ENCODE measurements at places on chromosomes 11 and 22.
A peak's percentile ranks its signal among the peaks of the same experiment; 100 is the strongest.

DNA sequence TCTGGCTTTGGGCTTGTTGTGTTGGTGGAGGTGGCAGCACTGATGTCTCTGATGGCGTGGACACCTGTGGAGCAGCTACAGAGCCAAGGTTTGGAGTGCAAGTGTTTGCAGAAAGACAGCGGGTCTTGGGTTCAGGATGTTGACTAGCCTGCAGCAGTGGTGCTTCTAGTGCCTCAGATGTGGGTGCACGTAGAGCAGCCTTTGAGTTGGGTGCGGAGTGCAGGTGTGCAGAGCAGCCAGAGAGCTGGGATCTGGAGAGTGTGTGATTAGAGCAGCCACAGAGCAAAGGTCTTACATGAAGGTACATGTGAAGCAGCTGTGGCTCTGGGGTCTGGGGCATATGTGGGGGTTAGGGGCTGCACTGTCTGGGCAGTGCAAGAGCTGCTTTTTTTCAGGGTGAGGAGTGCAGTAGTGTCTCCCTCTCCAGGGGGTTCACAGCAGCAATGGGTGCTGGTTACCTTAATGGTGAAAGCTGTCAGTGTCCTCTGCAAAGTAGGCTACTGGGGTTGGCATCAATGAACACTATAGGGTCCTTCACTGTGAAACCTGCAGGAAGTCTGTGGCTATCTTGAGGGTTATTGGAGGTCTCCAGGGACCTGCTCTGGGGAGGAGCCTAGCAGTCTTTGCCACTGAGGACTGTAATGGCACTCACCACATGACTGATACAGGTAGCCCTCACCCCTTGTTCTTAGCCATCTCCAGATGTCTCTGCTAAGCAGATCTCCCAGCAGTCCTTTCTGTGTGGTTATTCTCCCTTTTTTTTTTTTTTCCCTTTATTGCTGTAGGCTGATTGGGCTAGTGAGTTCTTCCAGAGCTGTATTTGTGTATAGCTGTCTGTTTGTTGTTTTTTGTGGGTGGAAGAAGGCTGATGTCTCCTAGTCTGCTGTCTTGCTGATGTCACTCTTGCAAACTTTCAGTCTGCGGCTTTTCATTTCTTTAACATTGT is 14.3 kb downstream of the BIRC2 start:
- H3K4me3 ChIP-seq: peak overlapping the region; percentile 1
- peaks cover 40% of the 10 kb centered on the region for H3K4me1 ChIP-seq
- H3K27me3 ChIP-seq: no peaks in the 10 kb centered on the region
- peaks cover 69% of the 10 kb centered on the region for H3K36me3 ChIP-seq
- peak; percentile 69 for DNase-seq

DNA sequence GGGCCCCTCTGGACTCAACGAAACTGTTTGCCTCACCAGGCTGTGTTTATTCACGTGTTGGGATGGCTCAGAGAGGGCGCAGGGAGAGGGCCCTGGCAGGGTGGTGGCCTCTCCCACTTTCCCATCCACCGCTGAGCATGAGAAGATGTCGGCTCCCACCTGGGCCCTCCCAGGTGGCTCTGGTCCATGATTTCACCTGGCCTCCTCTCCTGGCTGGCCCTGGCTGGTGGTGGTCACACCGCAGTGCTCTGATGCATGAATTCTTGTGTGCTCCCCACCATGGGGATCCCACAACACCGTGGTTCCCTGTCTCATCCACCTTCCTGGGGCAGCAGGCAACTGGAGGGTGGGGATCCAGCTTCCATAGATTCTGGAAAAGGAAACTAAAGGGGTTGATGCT is 13.4 kb downstream of the RTL6 start:
- no peak for DNase-seq
- H3K4me3 ChIP-seq: no peak overlapping the region
- peaks cover 7% of the 10 kb centered on the region for H3K4me1 ChIP-seq
- no peaks in the 10 kb centered on the region for H3K36me3 ChIP-seq

DNA sequence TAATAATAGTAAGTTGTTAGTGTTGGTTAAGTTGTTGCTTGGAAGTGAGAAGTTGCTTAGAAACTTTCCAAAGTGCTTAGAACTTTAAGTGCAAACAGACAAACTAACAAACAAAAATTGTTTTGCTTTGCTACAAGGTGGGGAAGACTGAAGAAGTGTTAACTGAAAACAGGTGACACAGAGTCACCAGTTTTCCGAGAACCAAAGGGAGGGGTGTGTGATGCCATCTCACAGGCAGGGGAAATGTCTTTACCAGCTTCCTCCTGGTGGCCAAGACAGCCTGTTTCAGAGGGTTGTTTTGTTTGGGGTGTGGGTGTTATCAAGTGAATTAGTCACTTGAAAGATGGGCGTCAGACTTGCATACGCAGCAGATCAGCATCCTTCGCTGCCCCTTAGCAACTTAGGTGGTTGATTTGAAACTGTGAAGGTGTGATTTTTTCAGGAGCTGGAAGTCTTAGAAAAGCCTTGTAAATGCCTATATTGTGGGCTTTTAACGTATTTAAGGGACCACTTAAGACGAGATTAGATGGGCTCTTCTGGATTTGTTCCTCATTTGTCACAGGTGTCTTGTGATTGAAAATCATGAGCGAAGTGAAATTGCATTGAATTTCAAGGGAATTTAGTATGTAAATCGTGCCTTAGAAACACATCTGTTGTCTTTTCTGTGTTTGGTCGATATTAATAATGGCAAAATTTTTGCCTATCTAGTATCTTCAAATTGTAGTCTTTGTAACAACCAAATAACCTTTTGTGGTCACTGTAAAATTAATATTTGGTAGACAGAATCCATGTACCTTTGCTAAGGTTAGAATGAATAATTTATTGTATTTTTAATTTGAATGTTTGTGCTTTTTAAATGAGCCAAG is 2.7 kb downstream of the NEAT1 start:
- H3K4me3 ChIP-seq: peak overlapping the region; percentile 94
- peak overlapping the region; percentile 98 for H3K27ac ChIP-seq
- peaks cover 61% of the 10 kb centered on the region for H3K36me3 ChIP-seq

DNA sequence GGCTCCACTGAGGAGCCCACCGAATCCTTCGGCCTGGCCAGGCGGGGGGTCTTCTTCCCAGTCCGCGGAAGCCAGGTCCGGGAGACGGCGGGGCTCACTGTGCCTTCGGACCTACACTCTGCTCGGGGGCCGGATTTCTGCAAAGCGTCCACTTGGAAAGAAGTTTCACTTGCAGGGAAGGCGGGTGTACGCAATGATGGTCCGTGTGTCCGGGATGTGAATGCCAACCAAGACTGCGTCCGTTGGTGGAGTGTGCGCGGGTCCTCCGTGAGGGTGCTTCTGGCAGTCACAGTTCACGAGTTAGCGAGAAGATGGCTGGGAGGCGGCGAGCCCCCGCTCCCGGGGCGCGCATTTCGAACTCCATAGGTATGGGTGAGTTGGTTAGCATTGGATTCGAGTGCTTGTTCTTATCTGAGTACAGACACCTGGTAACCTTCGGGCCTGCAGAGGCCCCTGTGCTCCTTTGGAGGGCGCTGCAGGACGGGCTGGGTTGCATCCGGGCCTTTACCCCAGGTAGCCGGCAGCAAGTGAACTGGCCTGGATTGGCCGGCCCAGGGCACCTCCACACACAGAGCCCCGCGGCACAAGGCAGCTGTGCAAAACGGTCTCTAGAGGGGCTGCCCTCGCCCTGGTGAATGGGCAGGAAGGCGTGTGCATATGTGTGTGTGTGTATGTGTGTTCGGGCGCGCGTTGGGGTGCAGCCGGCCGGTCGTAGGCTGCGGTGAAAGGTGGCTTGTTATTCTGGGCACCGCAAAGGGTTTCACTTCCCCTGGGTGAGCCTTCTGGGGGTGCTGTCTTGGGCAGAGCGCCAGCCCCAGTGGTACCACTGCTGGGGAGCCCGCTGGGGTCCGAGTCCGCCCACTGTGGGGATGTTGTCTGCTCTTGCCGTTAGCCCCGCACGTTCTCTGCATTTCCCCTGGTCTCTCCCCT is 13.3 kb upstream of the CYP2R1 start:
- peak; percentile 90 for DNase-seq
- peaks cover 1% of the 10 kb centered on the region for H3K36me3 ChIP-seq
- peaks cover 51% of the 10 kb centered on the region for H3K4me1 ChIP-seq
- H3K4me3 ChIP-seq: peak overlapping the region; percentile 96
- H3K27ac ChIP-seq: peak overlapping the region; percentile 95
- H3K27me3 ChIP-seq: no peaks in the 10 kb centered on the region

DNA sequence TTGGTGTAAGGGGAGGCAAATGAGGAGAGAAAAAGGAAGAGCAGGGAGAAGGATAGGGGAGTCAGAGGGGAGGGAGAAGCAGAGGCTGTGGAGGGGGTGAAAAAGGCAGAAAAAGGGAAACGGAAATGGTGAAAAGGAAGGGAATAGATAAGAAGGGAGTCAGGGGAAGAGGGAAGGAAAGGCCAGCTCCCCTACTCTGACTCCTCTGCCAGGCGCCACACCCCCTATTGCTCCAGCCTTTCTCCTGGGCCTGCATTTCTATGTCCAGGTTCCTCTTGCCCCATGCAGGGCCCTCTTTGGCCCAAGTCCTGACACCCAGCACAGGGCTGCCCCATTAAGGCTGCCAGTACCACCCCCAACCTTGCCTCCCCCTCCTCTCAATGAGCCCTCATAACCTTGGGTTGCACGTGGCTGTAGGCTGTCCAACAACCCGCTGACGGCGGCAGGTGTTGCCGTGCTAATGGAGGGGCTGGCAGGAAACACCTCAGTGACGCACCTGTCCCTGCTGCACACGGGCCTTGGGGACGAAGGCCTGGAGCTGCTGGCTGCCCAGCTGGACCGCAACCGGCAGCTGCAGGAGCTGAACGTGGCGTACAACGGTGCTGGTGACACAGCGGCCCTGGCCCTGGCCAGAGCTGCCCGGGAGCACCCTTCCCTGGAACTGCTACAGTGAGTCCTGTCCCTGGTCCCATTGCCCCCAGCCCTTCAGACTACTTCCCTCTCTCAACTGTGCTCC is 3.4 kb upstream of the NHERF4 start:
- H3K4me3 ChIP-seq: no peak overlapping the region
- H3K27ac ChIP-seq: no peak overlapping the region
- DNase-seq: no peak
- peaks cover 4% of the 10 kb centered on the region for H3K36me3 ChIP-seq

GRCh38 chr22:34722901-34723300 is 343.1 kb upstream of the ISX start:
- H3K4me1 ChIP-seq: no peaks in the 10 kb centered on the region
- no peak overlapping the region for H3K4me3 ChIP-seq
- DNase-seq: no peak
- no peaks in the 10 kb centered on the region for H3K36me3 ChIP-seq
- H3K27me3 ChIP-seq: peaks cover 2% of the 10 kb centered on the region

- DNase-seq: no peak
- no peaks in the 10 kb centered on the region for H3K27me3 ChIP-seq
These were observed 108.7 kb upstream of the SNX19 start for GRCh38 chr11:131025020-131025419.

DNA sequence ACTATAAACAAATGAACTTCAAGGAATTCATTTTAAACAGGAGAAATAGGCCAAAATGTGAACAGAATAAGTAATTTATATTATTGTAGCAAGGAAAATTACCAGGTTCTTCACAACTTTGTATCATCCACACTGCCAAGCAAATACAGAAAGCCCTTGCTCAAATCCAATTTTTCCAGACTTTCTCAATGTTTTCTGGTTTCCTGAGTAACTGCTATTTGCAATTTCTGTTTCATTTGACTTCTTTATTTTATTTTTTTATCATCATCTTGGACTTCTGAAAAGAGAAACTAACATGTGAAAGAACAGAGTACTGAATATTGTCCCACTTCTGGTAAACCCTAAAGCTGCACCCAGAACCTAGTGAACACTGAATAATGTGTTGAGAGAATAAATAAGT is 61.0 kb downstream of the SLC1A2 start:
- H3K4me1 ChIP-seq: peaks cover 5% of the 10 kb centered on the region
- no peak overlapping the region for H3K4me3 ChIP-seq
- H3K36me3 ChIP-seq: no peaks in the 10 kb centered on the region
- H3K27ac ChIP-seq: no peak overlapping the region
- DNase-seq: no peak
- peaks cover 4% of the 10 kb centered on the region for H3K27me3 ChIP-seq

DNA sequence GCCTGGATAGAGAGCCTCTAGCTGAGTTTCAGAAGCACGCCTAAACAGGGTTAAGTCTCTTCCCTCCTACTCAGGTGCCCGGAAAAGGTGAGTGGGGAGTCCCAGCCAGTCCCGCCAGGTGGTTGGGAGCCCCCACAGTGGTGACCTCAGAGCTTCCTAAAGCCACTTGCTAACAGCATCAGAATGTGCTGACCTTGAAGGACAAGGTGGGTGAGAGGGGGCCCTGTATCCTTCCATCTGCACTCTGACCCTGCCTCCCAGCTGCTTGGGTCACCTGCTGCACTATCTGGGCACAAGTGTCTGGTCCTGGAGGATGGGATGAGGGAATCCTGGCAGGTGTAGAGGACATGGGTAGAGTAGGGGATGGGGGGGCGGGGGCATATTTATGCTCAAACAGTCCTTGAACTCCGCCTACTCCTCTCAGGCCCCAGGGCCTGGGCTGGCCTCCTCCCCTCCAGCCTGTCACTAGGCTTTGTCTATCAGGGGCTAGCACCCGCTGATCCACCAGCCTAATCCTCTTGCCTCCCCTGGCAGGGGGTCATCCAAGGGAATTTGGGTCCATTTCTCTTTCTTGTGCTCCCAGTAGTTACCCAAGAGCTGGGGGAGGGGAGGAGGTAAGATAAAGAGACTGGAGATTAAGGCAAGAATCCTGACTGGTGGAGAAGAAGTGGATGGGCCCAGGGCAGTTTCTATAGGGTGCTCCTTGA is 3.4 kb downstream of the USP2 start:
- no peak for DNase-seq
- peaks cover 7% of the 10 kb centered on the region for H3K27me3 ChIP-seq
- H3K4me3 ChIP-seq: no peak overlapping the region

DNA sequence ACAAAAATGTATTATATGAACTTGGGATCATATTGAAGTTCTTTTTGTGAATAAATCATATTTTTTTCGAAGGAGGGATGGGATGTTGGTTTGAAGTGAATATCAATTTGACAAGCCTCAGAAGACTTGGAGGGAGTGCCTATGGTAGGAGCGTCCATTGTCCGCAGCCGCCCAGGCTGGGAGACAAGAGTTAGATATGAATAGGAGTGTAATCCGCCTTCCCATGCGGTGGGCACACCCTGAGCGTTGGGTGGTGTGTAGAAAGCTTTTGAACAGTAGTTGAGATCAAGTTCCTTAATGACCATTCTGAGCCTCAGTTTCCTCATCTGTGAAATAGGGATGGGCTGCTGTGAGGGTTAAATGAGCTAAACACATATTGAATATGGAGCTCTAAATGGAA is 7.0 kb downstream of the CD82 start:
- peaks cover 97% of the 10 kb centered on the region for H3K4me1 ChIP-seq
- peaks cover 20% of the 10 kb centered on the region for H3K36me3 ChIP-seq
- H3K4me3 ChIP-seq: no peak overlapping the region

DNA sequence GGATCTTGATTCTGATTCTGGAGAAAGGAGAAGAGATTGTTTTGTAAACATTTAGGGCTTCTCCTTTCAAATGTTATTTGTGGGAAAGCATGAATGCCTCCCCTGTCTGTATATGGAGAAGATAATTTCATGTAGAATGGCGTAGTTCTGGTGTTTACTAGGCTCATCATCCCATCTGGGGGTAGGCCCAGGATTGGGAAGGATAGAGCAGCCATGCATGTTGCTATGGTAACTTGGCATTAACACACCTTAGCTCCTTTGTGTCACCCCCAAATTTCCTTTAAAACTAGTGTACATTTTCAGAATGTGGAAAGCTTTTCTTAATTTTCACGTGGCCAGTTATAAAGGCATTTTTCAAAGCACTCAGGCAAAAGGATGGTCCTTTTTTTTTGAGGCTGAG is 57.5 kb upstream of the EED start:
- no peak overlapping the region for H3K27ac ChIP-seq
- H3K36me3 ChIP-seq: peaks cover 8% of the 10 kb centered on the region
- no peak overlapping the region for H3K4me3 ChIP-seq
- H3K4me1 ChIP-seq: peaks cover 12% of the 10 kb centered on the region

- no peaks in the 10 kb centered on the region for H3K4me1 ChIP-seq
- no peak overlapping the region for H3K4me3 ChIP-seq
- peaks cover 1% of the 10 kb centered on the region for H3K36me3 ChIP-seq
- H3K27me3 ChIP-seq: no peaks in the 10 kb centered on the region
These were observed 253.3 kb downstream of the BRD1 start for GRCh38 chr22:49574205-49574880.

All from activated CD8-positive, alpha-beta memory T cell treated with anti-CD3 and anti-CD28 coated beads, Interleukin-2, amount 10 ng/mL, durations not matched to agents 7 days and 5 days (primary cell).